ENCODE measurements at places on chromosomes 7 and 10. TPM values are rescaled to one million over a fixed set of nuclear protein-coding genes. Genes with fewer than 3 reads are reported as not detected.
A peak's percentile ranks its signal among the peaks of the same experiment; 100 is the strongest.

The RBP4 gene
- total RNA-seq = 58.0 TPM

The ASB15 gene
- not detected for total RNA-seq

DNA sequence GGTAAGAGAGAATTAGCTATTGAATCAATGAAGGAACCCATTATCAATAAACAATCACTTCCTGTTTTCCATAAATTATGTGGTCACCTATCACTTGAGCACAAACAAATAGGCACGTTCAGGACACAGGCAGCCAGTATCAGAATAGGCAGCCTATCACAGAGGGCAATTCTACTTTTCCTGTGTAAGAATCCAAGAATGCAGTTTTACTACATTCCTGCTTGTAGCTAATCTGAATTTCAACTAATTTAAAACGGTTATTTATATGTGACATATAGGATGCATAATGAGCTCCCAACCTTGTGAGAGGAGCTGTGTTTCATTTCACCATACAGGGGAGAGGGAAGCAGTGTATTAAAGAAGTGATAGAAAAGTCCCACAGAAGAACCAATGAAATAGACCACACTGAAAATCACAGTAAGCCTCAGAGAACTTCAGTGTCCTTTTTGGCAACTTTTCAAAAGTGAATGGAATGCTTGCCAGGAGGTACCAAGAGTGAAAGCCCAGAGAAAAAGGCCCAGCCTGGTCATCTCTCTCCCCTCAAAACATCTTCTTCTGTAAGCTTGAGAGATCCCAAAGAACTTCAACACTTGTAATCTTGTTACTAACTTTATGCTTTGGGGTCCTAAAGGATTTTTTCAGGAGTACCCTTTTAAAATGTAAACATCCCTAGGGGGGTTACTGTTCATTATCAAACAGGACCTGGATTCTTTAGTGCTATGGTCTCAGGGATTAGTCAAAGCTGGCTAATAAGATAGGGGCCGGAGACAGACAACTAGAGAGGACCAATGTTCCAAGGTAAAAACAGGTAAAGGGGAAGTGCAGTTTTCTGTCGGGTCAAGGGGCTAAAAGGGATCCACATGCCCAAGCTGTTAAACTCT lies 1.3 kb downstream of the IMMP2L start:
- no peak for DNase-seq
- no peaks in the 10 kb centered on the region for H3K27me3 ChIP-seq
- peak overlapping the region; percentile 78 for H3K27ac ChIP-seq
- no peaks in the 10 kb centered on the region for H3K4me1 ChIP-seq
- peak overlapping the region; percentile 88 for H3K4me3 ChIP-seq

DNA sequence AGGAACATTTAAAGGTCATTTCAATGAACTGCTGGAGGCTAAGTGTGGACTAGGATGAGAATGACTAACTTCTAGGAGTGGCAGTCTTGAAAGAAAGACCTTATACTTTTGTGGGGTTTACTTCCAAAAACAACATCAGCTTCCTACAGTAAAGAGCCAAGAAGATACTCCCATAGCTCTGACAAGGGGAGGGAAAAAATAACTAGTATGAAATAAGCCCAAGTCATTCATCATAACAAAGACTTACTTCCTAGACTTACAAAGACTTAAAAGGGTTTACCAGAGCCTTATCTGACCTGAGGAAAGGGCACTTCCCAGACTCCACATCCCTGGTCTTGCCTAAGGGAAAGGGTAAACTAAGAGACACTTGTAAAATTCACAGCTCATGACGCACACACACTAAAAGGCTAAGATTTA lies 31.7 kb downstream of the ARHGAP12 start:
- no peak overlapping the region for H3K4me3 ChIP-seq
- no peaks in the 10 kb centered on the region for H3K36me3 ChIP-seq
- H3K4me1 ChIP-seq = peaks cover 13% of the 10 kb centered on the region
- H3K27ac ChIP-seq = peak overlapping the region; percentile 6
- no peak for DNase-seq

GRCh38 chr7:2405601-2406345 lies 2.4 kb downstream of the CHST12 start:
- no peaks in the 10 kb centered on the region for H3K36me3 ChIP-seq
- peaks cover 17% of the 10 kb centered on the region for H3K4me1 ChIP-seq
- no peaks in the 10 kb centered on the region for H3K27me3 ChIP-seq
- no peak overlapping the region for H3K27ac ChIP-seq

DNA sequence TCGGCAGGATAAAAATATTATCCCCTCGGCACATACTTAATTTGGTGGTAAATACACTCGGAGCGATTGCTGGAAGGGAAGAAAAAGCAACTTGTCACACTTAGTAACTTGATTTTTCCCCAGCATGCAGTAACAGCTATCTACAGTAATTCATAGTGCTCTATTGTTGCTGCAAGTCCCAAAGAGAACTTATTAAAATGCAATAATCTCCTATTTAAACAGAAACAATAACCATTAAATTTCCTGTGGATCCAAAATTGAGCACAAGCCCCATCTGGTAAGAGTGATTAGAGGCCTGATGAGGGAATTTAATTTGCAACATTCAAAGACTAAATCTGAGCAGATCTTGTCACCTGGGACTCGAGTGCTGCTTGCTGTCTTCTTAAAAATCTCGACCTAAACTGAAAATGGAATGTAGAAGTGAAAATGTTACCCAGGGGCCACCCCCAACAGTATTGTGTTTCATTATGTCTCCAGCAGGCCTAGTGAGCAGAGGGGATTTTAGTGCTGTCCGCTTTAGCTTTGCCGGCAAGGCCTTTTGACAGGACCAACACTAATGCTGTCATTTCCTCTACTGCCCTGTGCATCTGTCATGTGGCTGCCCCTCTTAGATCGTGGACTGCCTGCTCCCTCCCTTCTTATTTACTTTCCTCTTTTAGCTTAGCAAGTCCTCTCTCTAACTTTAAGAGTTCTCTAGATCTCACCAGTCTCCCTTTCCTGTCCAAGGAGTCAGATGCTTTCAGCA lies 639.7 kb downstream of the AUTS2 start:
- H3K27ac ChIP-seq = no peak overlapping the region
- DNase-seq = no peak
- no peaks in the 10 kb centered on the region for H3K36me3 ChIP-seq
- H3K4me1 ChIP-seq = no peaks in the 10 kb centered on the region
- H3K4me3 ChIP-seq = no peak overlapping the region
